ENCODE measurements at places on chromosomes 5 and 9.
A peak's percentile ranks its signal among the peaks of the same experiment; 100 is the strongest.

GRCh38 chr5:121189342-121190305 is 662.1 kb upstream of the FTMT start:
- H3K4me1 ChIP-seq: no peaks in the 10 kb centered on the region
- H3K36me3 ChIP-seq: no peaks in the 10 kb centered on the region
- no peaks in the 10 kb centered on the region for H3K27me3 ChIP-seq
- no peak overlapping the region for H3K27ac ChIP-seq

GRCh38 chr5:129135633-129136032 is 41.1 kb downstream of the ISOC1 start:
- H3K4me3 ChIP-seq: no peak overlapping the region
- no peak for DNase-seq
- no peaks in the 10 kb centered on the region for H3K4me1 ChIP-seq
- H3K27me3 ChIP-seq: no peaks in the 10 kb centered on the region

GRCh38 chr5:173679909-173680630 is 63.6 kb upstream of the BOD1 start:
- no peaks in the 10 kb centered on the region for H3K36me3 ChIP-seq
- peak overlapping the region; percentile 24 for H3K27ac ChIP-seq
- no peak overlapping the region for H3K4me3 ChIP-seq
- peaks cover 13% of the 10 kb centered on the region for H3K4me1 ChIP-seq

DNA sequence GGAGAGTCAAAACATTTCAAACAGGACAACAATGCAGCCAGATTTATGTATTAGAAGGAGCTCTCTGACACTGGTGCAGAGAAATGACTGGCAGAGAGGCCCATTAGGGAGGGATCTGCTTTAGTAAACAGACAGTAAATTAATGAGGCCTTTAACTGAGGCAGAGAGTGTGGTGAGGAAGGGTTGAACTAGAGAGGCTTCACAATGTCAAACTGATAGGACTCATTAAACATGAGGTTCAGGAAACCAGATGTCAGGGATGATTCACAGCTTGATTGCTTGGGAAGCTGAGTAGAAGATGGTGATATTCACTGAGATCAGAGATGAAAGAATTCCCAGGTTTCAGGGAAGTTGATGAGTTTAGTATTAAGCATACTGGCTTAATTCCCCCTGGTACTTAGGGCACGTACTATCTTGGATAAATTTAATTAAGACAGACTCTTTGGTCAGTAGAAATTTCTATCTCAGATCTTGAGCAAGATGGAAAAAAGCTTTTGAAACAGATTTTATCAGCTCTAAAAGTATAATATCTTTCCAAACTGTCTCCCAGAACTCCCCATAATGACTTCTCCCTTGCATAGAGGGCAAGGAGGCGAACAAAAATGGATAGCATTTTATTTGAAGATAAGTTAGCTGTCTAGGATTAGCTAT is 8.6 kb upstream of the MUSK start:
- H3K27me3 ChIP-seq: no peaks in the 10 kb centered on the region
- H3K4me3 ChIP-seq: no peak overlapping the region
- DNase-seq: no peak

DNA sequence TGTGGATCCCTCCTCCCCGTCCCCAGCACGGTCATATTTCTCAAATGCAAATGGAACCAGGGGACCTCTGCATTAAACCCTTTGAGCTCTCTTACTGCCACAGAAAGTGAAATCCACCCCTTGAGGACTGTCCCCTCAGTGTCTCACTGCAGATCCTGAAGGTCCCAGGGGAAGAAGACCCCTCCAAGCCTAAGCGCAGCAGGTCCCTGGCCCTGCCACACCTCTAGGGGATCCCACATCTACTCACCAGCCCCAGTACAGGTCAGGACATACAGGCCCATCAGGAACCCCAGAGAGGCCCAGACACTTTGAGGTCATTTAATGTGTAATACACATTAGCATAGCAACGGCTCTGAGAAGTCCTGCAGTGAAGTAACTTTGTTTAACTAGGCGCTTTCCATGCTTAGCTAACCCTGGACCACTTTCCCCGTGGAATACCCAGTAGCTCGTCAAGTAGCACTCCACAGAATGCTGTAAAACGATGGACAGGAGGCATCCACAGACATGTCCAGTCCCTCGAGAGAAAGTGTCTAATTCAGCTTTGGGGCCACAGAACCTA is 54.7 kb upstream of the ALDH1B1 start:
- H3K27me3 ChIP-seq: no peaks in the 10 kb centered on the region
- H3K36me3 ChIP-seq: no peaks in the 10 kb centered on the region
- H3K4me1 ChIP-seq: peaks cover 26% of the 10 kb centered on the region
- H3K27ac ChIP-seq: no peak overlapping the region

GRCh38 chr9:93865245-93865644 is 89.9 kb downstream of the BARX1 start:
- no peaks in the 10 kb centered on the region for H3K4me1 ChIP-seq
- no peak overlapping the region for H3K27ac ChIP-seq
- H3K36me3 ChIP-seq: no peaks in the 10 kb centered on the region

- H3K4me3 ChIP-seq: no peak overlapping the region
- H3K27me3 ChIP-seq: no peaks in the 10 kb centered on the region
- peak overlapping the region; percentile 67 for H3K27ac ChIP-seq
- H3K4me1 ChIP-seq: peaks cover 21% of the 10 kb centered on the region
- peak; percentile 80 for DNase-seq
- H3K36me3 ChIP-seq: no peaks in the 10 kb centered on the region
Measured at GRCh38 chr9:129094387-129095169, 13.7 kb downstream of the DOLPP1 start.

- no peak overlapping the region for H3K4me3 ChIP-seq
- H3K27ac ChIP-seq: no peak overlapping the region
- H3K4me1 ChIP-seq: no peaks in the 10 kb centered on the region
Measured at GRCh38 chr9:105836936-105837660, 142.8 kb downstream of the TMEM38B start.

GRCh38 chr5:151905557-151905961 is 19.1 kb downstream of the GLRA1 start:
- no peak overlapping the region for H3K4me3 ChIP-seq
- no peak for DNase-seq
- H3K27me3 ChIP-seq: no peaks in the 10 kb centered on the region
- H3K36me3 ChIP-seq: no peaks in the 10 kb centered on the region
- H3K4me1 ChIP-seq: no peaks in the 10 kb centered on the region

- H3K27me3 ChIP-seq: no peaks in the 10 kb centered on the region
- H3K36me3 ChIP-seq: no peaks in the 10 kb centered on the region
- no peak for DNase-seq
- H3K4me3 ChIP-seq: no peak overlapping the region
- no peak overlapping the region for H3K27ac ChIP-seq
Measured at GRCh38 chr9:8799206-8799605, 999.6 kb upstream of the DMAC1 start.

GRCh38 chr9:113463418-113464285 is at the start of gene RGS3:
Gene RGS3, plus strand, starts transcription at chr9:113463727. Its CDS starts 76 bp downstream, at chr9:113463803.
- peak; percentile 91 for DNase-seq
- H3K27ac ChIP-seq: peak within 1 kb of the TSS; percentile 81
- H3K4me3 ChIP-seq: peak within 1 kb of the TSS; percentile 42
- H3K4me1 ChIP-seq: peaks cover 5% of the 10 kb centered on the region
- H3K36me3 ChIP-seq: no peaks in the 10 kb centered on the region
- H3K27me3 ChIP-seq: no peaks in the 10 kb centered on the region

DNA sequence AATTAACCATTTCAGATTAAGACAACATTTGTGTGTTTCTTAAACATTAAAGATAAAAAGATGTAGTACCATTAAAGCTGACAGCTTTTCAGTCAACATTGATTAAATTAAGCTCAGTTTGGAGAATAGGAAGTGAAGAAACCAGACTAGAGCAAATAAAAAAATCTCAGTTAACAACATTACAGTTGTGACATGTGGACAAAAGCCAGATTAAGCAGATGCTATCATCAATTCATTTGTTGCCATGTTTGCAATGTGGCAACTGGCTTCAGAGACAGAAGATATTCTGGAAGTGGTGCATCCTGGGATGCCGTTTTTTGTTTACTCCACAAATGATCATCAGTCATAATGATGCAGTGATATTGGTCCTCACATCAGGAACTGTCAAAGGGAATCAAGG is 70.3 kb upstream of the CNTLN start:
- no peak for DNase-seq
- H3K27ac ChIP-seq: no peak overlapping the region
- H3K27me3 ChIP-seq: no peaks in the 10 kb centered on the region
- H3K4me1 ChIP-seq: no peaks in the 10 kb centered on the region
- H3K4me3 ChIP-seq: no peak overlapping the region

GRCh38 chr5:89871906-89872305 is 537.6 kb downstream of the CETN3 start:
- no peak for DNase-seq
- H3K4me3 ChIP-seq: no peak overlapping the region
- no peaks in the 10 kb centered on the region for H3K27me3 ChIP-seq

DNA sequence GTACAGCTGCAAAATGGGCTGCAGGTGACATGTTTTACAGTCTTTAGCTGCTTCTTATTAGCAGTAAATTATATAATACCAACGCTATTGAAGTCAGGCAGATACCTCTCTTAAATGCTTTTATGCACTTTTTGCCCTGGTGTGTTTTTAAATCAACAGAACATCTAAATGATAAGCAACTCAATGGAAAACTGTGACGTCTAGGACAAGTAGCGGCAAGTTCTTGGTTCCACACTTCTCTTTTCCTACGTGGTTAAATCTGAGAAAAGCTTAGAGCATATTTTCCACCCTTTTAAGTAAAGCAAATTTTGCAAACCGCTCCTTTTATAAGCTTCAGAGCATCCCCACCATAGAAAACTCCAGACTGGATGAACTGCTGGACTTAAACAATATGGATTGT is 58.1 kb downstream of the CEMIP2 start:
- DNase-seq: no peak
- H3K27me3 ChIP-seq: no peaks in the 10 kb centered on the region
- peaks cover 25% of the 10 kb centered on the region for H3K36me3 ChIP-seq
- no peak overlapping the region for H3K4me3 ChIP-seq

- H3K4me1 ChIP-seq: no peaks in the 10 kb centered on the region
- H3K4me3 ChIP-seq: no peak overlapping the region
- no peaks in the 10 kb centered on the region for H3K36me3 ChIP-seq
Measured at GRCh38 chr9:77488439-77489126, 159.5 kb downstream of the GNA14 start.

DNA sequence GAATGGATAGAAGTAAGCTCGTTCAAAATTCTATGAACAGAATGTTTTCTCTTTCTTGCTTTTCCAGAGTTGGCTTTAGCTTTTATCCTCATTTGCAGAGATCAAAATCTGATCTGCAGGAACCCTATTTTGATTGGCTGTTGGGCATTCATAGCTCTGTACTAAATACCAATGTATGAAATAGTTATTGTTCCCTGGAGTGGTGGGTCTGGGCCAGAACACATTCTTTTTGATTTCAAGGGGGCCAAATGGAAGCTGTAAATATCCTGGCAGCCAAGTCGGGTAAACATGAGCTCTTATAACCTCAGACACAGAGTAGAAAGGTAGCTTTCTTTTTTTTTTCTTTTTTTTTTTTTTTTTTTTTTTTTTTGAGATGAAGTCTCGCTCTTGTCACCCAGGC is 241.5 kb downstream of the PDZD2 start:
- H3K36me3 ChIP-seq: no peaks in the 10 kb centered on the region
- no peaks in the 10 kb centered on the region for H3K27me3 ChIP-seq
- H3K27ac ChIP-seq: no peak overlapping the region
- H3K4me3 ChIP-seq: no peak overlapping the region

DNA sequence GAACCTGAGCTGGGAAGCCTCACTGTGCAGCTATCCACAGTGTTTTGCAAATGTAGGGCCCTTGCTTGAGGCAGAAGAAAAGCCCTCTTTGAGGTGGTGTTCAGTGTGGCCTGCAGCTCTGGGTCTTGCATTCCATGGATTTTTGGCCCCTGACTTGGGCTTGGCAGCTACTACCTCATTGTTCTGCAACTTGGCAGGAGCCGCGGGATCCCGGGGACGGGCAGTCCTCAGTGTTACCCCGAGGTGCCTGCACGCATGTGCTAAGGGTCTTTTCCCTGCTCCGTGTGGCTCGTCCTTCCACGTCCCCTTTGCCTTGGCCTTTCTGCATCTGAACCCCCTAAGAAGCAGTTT is 39.8 kb downstream of the NEK6 start:
- peaks cover 8% of the 10 kb centered on the region for H3K4me1 ChIP-seq
- no peak overlapping the region for H3K4me3 ChIP-seq
- no peaks in the 10 kb centered on the region for H3K27me3 ChIP-seq
- H3K27ac ChIP-seq: peak overlapping the region; percentile 34
- no peak for DNase-seq

- H3K4me1 ChIP-seq: no peaks in the 10 kb centered on the region
- H3K36me3 ChIP-seq: no peaks in the 10 kb centered on the region
- DNase-seq: no peak
- H3K27ac ChIP-seq: no peak overlapping the region
Measured at GRCh38 chr5:147465747-147466146, 44.1 kb downstream of the DPYSL3 start.

GRCh38 chr5:178465861-178466288 is 124.3 kb downstream of the COL23A1 start:
- no peak for DNase-seq
- no peaks in the 10 kb centered on the region for H3K4me1 ChIP-seq
- H3K27me3 ChIP-seq: no peaks in the 10 kb centered on the region
- no peak overlapping the region for H3K27ac ChIP-seq
- no peak overlapping the region for H3K4me3 ChIP-seq

- H3K27me3 ChIP-seq: no peaks in the 10 kb centered on the region
- no peak for DNase-seq
- H3K4me3 ChIP-seq: no peak overlapping the region
- no peaks in the 10 kb centered on the region for H3K4me1 ChIP-seq
- H3K36me3 ChIP-seq: no peaks in the 10 kb centered on the region
Measured at GRCh38 chr5:120632430-120632829, 168.3 kb downstream of the PRR16 start.

Measured in pancreas (tissue), 10 donors.